Hematopoietic multipotent progenitor cell treated with erythropoietin and hydrocortisone succinate and interleukin-3 and kit ligand, for 4 days (in vitro differentiated cells): ENCODE measurements at places on chromosomes 5 and 9.

GRCh38 chr5:62327138-62328053, 21.4 kb downstream of the KIF2A start:
- DNase-seq, result peak; percentile 75

- DNase-seq, result no peak
Observed at GRCh38 chr9:28956116-28956880, 1383.0 kb upstream of the C9orf72 start.

DNA sequence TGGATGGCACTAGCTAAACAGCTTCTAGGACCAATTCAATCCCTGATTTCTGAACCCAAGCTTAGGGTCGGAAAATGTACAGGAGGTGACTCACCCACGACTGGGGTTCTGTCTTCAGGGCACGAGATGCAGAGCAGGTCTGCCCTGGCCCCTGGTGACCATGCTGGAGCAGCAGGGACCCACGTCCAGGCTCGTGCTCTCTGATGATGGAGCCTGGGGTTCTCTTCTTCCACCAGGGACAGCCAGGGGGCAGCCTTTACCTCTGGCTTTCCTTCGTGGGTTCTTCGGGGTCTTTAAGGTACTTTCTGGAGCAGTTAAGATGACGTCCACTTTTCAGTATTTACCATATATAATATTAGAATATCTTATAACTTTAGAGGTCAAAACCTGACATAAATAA, 2.1 kb downstream of the CFAP77 start:
- peak; percentile 54 for DNase-seq

- peak; percentile 3 for DNase-seq
Observed at GRCh38 chr5:107296572-107296971, 374.2 kb downstream of the EFNA5 start.

DNA sequence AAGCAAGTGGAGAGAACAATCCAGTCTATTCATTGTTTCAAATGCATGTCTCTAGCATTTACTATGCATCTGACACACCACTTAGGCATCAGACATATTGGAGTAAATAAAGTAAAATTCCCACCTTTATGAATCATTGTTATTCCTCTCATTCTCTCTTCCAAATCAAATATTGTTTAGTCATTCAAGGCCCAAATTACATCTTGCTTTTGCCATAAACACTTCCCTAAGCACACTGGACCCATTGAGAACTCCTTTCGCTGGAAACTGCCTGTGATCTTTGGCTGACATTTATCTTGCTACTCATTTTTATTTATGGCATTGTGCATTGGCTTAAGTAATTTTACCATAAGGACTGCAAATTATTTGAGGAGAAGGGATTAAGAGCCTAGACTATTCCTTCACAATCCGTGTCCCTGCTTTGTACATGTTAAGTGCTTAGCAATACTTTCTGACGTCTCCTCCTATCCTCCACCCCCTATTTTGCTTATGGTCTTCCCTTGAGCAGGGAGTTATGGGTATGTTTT, 7.4 kb downstream of the C5orf46 start:
- DNase-seq, result no peak

GRCh38 chr5:135150767-135151166, 116.7 kb upstream of the PITX1 start:
- no peak for DNase-seq

GRCh38 chr5:168415971-168416370, 70.3 kb upstream of the RARS1 start:
- DNase-seq, result no peak

DNA sequence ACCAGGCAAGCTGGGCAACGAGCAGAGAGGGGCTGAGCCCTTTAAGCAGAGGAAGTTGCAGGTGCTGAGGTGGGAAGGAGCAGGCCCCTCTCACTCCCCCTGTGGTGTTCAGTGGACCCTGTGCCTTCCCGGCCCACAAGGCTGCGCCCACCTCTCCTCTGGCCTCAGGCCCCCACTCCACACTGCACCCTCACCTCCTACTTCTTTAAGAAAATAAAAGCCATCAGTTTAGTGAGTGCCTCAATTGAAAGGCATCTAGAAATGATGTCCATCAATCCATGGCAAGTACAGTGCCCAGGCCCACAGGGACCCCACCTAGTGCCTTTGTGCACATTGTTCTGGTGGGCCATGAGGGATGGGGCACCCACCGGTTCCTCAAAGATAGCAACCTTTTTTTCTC, 158.0 kb downstream of the PAX5 start:
- no peak for DNase-seq

- DNase-seq, result peak; percentile 59
Observed at GRCh38 chr5:52787600-52788504, at the start of the genes ITGA1 and PELO. Gene ITGA1, plus strand, starts transcription at chr5:52787916. Its CDS starts 438 bp downstream, at chr5:52788354. Gene PELO, plus strand, starts transcription at chr5:52787916. Its CDS starts 12,479 bp downstream, at chr5:52800395.

- DNase-seq, result peak; percentile 86
Observed at GRCh38 chr9:134325813-134326723, at the start of gene RXRA. Gene RXRA, plus strand, starts transcription at chr9:134326455. Its CDS starts 177 bp downstream, at chr9:134326632.

- no peak for DNase-seq
Observed at GRCh38 chr5:176389135-176390123, 878 bp downstream of the HIGD2A start.

DNA sequence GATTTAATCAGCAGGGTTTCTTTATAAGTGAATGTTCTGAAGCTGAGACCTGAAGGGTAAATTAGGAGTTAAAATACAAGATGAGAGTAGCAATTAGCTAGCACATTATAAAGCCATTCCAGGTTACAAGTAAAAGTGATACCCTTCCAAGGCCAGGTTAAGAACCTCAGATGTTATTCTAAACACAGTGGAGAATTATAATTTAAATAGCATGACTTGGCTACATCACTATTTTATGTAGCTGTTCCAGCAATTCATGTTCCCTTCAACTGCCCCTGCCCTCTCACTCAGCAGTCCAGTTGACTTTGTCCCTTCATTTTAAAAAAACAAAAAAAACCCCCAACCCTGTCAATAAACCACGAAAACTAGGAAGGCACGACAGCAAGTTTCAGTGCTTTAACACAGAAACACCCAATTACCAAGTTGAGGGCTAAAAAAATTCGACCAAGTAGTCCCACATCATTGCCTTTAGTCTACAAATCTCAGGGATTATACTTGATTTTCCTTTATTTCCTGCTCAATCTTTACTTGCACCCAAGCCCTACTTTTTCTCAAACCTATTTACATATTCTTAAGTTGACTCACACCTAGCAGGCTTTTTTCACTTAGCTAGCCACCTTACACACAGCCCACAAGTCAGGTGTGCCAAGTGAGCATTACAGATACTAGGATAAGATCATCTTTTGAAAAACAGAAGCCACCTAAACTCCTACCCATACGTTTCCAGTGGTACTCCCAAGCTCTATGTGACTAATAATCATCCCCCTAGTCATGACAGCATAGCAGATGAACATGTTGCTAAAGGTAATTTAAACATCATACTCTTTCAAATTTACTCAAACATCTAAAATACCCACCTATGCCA, 3.4 kb downstream of the RPL37 start:
- DNase-seq, result no peak

- DNase-seq, result no peak
Observed at GRCh38 chr9:98342820-98343210, 87.4 kb upstream of the TBC1D2 start.

DNA sequence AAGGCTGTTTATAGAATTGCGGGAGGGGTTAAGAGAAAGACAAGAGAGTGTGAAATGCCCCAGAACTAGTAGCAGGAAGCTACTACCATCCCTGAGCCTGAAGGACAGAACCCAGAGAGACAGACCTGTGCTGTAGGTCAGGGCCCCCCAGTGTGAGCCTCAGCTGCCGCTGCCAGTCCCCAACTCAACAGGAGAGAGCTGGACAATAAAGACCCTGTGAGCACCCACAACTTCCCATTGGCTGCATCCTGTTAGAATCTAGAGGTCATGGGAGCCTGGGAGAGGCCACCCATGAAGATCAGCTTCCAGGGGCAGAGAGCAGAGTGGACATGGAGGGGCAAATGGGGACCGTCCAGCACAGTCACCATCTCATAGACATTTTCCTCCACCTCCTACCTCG, 127.2 kb upstream of the GABRP start:
- DNase-seq, result no peak

- no peak for DNase-seq
Observed at GRCh38 chr5:105885266-105885665, 1785.5 kb downstream of the EFNA5 start.

- DNase-seq, result no peak
Observed at GRCh38 chr5:133114933-133115310, 63.1 kb downstream of the HSPA4 start.

GRCh38 chr5:68343421-68343826, 127.9 kb downstream of the PIK3R1 start:
- peak; percentile 77 for DNase-seq

DNA sequence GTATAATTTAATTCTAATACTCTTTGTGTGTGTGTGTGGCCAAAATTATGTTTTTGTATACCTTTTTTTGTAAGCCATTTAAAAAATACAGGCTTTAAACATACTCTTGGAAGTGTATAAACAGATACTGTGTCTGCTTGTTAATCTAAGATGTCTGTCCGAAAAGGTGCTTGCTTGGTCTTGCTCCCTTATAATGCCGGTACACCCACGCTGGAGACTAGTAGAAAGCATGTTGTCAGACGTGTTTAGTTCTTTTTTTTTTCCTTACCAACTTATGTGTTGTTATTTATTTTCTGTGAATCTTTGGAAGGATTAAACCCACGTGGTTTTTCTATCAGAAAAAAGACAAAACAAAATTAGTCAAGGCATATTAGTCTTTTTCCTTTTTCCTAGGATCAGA, 9.5 kb downstream of the GAPVD1 start:
- DNase-seq, result no peak

DNA sequence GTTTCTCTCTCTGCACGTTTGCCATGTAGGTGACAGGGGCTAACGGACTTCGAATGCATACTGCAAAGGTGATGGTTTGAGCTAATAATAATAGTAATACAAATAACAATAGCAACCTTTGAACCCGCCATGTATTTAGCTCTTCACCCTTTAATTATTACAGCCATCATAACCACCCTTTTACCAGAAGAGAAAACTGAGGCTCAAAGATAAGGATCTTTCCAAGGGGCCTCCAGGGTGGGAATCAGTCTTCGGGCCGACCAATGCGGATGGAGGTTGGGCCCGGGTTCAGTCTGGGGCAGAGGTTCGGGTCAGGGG, 494 bp downstream of the CDKN2AIPNL start:
- no peak for DNase-seq

DNA sequence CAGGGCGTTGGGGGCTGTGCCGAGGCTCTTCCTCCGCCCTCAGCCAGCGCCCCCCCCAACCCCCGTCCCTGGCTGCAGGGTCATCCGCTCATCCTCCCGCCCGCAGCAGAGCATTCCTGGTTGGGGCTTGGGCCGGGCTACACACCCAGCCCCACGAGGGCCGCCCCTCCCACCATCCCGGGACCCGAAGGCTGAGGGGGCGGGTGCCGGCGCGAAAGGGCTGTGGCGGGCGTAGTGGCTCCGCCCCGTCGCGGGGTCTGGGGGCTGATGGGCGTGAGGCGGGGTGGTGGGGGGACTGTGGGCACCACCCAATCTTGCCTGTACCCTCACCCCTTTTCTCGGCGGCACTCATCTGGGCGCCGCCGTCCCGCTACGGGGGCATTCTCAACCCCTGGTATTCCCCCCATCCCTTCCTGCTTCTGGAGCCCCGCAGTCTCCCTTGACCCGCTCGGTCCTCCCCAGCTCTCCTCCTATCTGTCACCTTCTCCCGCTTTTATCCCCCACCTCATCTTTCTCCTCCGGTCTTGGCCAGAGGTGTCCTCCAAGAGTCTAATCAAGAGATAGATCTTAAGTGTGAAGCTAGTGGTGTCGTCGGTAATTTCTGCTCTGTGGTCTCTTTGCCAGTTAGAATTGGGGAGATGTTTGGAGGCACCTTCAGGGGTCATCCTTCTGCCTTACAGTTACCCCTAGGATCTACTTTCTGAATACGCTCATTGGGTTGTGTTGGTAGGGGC, 1.6 kb downstream of the FER start:
- peak; percentile 60 for DNase-seq

DNA sequence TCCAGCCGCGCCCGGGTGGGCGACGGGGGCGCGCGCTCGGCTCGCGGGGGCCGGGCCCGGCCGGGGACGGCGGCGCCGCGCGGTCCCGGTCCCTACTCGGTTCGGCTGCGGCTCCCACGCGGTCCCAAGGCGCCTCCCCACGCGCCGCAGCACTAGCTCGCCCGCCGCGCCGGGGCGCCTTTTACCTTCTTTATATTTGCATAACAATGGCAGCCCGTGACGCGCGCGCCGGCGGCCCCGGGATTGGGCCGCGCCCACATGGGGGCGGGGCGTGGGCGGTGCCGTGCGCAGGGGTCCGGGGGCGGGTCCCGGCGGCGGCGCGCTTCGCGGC, at the start of gene NRARP:
Gene NRARP, minus strand, starts transcription at position 154 of the 331 bp plus-strand sequence. CDS start 343 bp downstream, outside the sequence.
- peak; percentile 94 for DNase-seq

DNA sequence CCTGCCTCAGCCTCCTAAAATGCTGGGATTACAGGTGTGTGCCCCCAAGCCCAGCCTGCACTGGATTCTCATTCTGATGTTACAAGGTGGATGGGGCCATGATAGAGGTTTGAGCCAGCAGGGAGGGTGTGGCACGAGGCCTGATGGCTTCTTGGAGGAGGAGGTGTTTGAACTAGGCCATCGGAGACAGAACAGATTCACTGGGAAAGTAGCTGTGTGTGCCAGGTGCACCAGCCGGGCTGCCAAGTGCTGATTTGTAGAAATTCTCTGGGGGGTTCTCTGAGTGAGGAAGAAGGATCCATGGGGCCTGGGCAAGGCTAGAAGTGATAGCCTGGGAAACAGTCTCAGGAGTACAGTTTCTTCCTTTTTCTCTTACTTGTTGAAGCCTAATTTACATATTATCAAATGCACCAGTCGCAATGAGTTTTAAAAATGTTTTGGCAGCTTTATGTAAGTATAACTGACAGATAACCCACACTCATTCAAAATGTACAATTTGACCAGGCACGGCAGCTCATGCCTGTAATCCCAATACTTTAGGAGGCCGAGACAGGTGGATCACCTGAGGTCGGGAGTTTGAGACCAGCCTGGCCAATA, 31.1 kb upstream of the STXBP1 start:
- peak; percentile 69 for DNase-seq

- no peak for DNase-seq
Observed at GRCh38 chr5:22560147-22560546, 293.0 kb downstream of the CDH12 start.

DNA sequence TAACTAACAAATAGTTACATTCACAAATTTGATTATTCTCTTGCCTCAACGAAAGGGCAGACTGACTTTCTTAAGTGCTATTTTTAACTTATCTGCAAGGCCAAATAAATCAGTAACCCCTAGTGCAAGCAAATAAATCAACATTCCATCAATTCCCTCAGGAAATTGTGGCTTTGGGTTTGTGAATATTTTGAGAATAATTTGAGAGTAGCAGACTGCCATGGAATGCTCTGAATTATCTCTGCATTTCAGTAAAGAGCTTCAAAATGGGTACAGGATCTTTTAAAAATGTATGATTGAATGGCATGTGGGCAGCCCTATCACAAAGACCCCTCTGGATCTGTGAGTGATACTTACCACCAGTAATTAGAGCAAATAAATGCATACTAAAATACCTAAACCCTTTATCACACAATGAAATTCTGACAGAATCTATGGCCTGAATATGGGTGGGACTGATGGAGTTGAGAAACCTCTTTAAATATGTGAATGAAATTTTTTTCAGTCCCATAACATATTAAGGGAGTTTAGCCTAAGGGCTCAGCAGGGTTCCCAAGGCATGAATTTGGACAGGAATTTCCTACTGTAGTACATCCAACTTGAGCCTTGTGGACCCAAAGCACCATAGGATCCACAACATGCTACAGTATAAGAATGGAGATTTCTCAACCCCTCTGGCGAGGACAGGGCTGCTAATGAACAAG, 92.5 kb upstream of the ITGA2 start:
- DNase-seq, result no peak
